ENCODE measurements at places on chromosomes 1 and 21. TPM values are rescaled to one million over a fixed set of nuclear protein-coding genes. Genes with fewer than 3 reads are reported as not detected.

DNA sequence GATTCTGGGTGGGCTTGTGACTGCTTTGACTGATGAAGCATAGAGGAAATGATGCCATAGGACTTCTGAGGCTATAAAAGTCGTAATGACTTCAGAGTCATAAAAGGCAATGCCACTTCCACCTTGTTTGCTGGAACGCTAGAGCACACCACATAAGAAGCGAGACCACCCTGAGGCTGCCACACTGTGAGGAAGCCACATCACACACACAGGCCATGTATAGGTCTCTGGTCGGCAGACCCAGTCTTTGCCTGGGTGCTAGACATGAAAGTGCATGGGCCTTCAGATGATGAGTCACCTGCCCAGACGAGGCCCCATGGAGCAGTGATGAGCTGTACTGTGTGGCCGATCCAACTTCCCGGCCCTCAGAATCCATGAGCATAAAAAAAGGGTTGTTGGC is 14.2 kb upstream of the KANK4 start:
- no peak overlapping the region for H3K4me3 ChIP-seq
- no peaks in the 10 kb centered on the region for H3K4me1 ChIP-seq
- no peak for DNase-seq
- no peak overlapping the region for H3K27ac ChIP-seq

- no peak for DNase-seq
- peaks cover 36% of the 10 kb centered on the region for H3K27me3 ChIP-seq
- no peaks in the 10 kb centered on the region for H3K36me3 ChIP-seq
- no peak overlapping the region for H3K4me3 ChIP-seq
- peaks cover 23% of the 10 kb centered on the region for H3K4me1 ChIP-seq
Measured at GRCh38 chr1:204960306-204961125, 82.5 kb upstream of the CNTN2 start.

GRCh38 chr1:247402120-247402675 is 13.8 kb upstream of the NLRP3 start:
- no peaks in the 10 kb centered on the region for H3K36me3 ChIP-seq
- H3K4me3 ChIP-seq = no peak overlapping the region
- no peak for DNase-seq
- H3K4me1 ChIP-seq = peaks cover 13% of the 10 kb centered on the region
- H3K27ac ChIP-seq = no peak overlapping the region

Gene LINGO4
- not detected for polyA plus RNA-seq

Gene TCHHL1
- polyA plus RNA-seq = not detected

DNA sequence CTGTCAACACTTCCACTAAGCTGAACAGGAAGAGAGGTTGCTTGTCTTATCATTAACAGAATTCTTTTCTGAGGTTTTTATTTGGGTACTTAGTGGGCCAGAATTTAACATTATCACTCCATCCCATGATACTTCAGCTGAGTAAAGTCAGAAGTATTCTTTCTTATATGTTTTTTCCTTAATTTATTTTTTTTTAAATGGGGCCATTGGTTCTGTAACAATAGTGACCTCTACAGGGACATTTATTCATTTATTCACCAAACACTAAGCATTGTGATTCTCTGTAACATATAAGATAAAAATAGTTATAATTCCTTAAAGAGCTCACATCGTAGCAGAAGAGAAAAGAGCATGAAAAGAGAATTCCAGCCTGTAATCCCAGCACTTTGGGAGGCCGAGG is 9.8 kb downstream of the GREM2 start:
- no peak for DNase-seq
- no peak overlapping the region for H3K4me3 ChIP-seq
- H3K27me3 ChIP-seq = no peaks in the 10 kb centered on the region
- H3K36me3 ChIP-seq = no peaks in the 10 kb centered on the region

- no peak for DNase-seq
- H3K36me3 ChIP-seq = no peaks in the 10 kb centered on the region
- H3K27ac ChIP-seq = no peak overlapping the region
- H3K27me3 ChIP-seq = peaks cover 19% of the 10 kb centered on the region
- no peaks in the 10 kb centered on the region for H3K4me1 ChIP-seq
Measured at GRCh38 chr1:208653426-208653825, 409.2 kb upstream of the PLXNA2 start.

DNA sequence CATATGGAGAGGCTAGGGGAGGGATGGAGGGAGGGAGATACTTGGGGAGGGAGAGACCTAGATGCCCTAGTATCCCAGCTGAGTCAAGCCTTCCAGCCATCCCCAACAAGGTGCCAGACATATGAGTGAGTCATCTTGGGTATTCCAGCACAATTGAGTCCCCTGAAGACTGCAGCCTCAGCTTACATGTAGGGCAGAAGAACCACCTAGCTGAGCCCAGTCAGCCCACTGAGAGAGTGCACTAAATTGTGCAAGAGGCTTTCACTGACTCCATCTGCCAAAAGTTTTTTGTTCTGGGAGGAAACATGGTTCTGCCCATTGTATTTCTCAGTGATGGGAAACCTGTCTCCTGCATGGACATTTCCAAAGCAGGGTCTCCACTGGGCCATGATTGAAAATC is 76.4 kb downstream of the FOXD2 start:
- no peak overlapping the region for H3K27ac ChIP-seq
- H3K36me3 ChIP-seq = peaks cover 5% of the 10 kb centered on the region
- peaks cover 59% of the 10 kb centered on the region for H3K27me3 ChIP-seq
- no peak overlapping the region for H3K4me3 ChIP-seq

GRCh38 chr1:214277704-214278635 is 3.0 kb upstream of the SMYD2 start:
- no peaks in the 10 kb centered on the region for H3K27me3 ChIP-seq
- H3K36me3 ChIP-seq = peaks cover 8% of the 10 kb centered on the region
- H3K27ac ChIP-seq = peak overlapping the region; percentile 12
- H3K4me1 ChIP-seq = peaks cover 22% of the 10 kb centered on the region

DNA sequence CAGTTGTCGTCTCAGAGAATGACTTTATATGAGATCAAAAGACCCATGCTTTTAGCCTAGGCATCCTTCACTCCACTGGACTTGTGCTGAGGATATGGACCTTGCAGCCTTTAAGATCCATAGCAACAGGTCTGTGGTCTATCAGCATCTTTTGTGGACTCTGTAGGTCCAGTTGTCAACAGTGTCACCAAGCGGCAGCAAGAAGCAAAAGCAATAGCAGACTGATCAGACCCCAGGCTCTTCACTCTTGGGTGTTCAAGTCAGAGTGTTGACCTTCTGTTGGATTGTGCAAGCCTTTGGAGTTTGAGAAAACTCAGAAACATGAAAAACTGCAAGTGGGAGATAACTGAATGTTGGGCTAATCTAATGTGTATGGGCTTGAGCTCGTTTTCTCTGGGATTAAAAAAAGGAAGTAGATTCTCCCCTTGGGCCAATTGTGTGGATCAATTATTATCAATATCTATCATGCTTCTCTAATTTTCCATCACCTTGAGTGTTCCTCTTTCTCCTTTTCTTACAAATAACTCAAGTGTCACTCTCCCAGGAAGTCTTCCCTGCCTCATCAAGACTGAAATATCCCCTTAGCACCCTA is 144.2 kb downstream of the LYPLAL1 start:
- no peaks in the 10 kb centered on the region for H3K4me1 ChIP-seq
- H3K36me3 ChIP-seq = no peaks in the 10 kb centered on the region
- H3K4me3 ChIP-seq = no peak overlapping the region
- H3K27ac ChIP-seq = no peak overlapping the region
- H3K27me3 ChIP-seq = no peaks in the 10 kb centered on the region

DNA sequence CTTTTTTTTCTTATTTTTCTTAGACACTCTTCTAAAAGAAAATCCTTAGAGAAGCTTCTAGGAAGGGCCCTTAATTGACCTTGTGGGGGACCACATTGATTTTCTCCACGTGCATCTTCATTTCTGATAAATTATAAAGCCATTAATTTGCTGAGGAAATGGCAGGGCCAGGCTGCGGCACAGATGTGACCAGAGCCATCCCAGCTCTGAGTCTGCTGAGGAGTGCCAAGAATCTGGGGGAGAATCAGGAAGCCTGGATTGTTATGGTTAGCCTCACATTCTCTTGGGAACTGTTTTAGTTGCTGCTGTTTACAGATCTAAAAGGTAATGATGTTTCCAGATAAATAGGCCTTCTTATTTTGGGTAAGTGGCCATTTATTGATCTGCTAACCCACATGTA is 16.2 kb downstream of the PROX1 start:
- H3K27ac ChIP-seq = no peak overlapping the region
- no peaks in the 10 kb centered on the region for H3K4me1 ChIP-seq
- H3K27me3 ChIP-seq = peaks cover 6% of the 10 kb centered on the region
- no peak for DNase-seq

DNA sequence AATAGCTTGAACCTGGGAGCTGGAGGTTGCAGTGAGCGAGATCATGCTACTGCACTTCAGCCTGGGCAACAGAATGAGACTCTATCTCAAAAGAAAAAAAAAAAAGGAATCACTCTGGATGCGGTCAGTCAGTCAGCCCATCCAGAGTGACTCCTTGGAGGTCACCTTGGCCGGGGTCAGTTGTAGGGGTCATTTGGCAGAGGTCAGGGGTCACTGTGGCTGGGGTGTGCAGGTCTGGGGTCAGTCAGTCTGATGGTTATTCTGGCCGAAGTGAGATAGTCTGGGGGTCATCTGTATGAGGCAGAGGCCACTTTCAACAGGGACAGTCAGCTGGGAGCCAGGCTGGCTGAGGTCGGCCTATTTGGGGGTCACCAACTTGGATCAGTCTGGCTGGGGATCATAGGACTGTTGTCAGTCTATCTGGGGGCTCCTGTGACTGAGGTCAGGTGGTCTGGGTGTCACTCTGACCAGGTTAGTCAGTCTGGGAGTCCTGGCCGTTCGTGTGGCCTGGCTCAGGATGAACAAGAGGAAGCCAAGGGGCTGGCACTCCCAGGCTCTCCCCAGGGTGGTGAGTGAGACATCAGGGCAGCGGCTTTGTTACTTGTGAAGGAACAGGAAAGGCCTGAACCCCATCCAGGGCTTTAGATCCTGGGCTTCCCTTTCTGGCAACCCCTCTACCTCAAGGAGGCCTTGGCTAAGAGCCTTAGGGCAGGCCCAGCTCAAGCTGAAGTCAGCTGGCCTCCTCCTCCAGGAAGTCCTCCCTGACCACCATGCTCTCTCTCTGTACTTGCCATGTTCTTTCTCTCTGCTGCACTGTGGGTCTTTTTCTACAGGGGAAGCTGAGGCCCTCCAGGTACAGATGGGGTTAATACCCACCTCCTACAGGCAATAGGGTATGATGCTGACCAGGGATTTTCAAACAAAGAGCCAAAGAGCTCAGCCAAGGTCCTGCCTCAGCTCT is 15.1 kb downstream of the PTPRU start:
- H3K4me3 ChIP-seq = no peak overlapping the region
- no peaks in the 10 kb centered on the region for H3K4me1 ChIP-seq
- peaks cover 53% of the 10 kb centered on the region for H3K27me3 ChIP-seq

DNA sequence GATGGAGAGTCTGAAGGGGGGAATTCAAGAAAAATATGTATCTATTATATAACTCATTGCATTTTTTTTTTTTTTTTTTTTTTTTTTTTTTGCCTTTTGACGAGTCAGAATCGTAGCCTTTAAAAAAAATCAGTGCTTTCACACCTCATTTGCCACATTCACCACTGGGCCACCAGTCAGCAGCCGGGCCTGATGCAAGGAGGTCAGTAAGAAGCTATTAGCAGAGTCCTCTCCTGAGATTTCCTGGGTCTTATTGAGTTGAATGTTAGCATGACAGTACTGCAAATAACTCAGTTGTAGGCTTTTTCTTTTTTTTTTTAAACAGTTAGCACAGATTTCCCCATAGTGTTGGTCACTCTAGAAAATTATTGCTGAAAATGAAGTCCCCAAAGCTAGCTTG is 139.8 kb downstream of the SPATA17 start:
- no peak for DNase-seq
- no peaks in the 10 kb centered on the region for H3K27me3 ChIP-seq
- no peak overlapping the region for H3K4me3 ChIP-seq

GRCh38 chr21:45766055-45766454 is 122.5 kb downstream of the PCBP3 start:
- no peaks in the 10 kb centered on the region for H3K4me1 ChIP-seq
- H3K27me3 ChIP-seq = peaks cover 9% of the 10 kb centered on the region
- H3K4me3 ChIP-seq = no peak overlapping the region
- H3K36me3 ChIP-seq = peaks cover 8% of the 10 kb centered on the region
- no peak overlapping the region for H3K27ac ChIP-seq

Gene SERPINC1
- not detected for polyA plus RNA-seq

GRCh38 chr1:231411036-231411531 is 11.0 kb downstream of the EGLN1 start:
- H3K27me3 ChIP-seq = no peaks in the 10 kb centered on the region
- peaks cover 25% of the 10 kb centered on the region for H3K4me1 ChIP-seq
- H3K36me3 ChIP-seq = peaks cover 16% of the 10 kb centered on the region
- no peak for DNase-seq
- no peak overlapping the region for H3K4me3 ChIP-seq

DNA sequence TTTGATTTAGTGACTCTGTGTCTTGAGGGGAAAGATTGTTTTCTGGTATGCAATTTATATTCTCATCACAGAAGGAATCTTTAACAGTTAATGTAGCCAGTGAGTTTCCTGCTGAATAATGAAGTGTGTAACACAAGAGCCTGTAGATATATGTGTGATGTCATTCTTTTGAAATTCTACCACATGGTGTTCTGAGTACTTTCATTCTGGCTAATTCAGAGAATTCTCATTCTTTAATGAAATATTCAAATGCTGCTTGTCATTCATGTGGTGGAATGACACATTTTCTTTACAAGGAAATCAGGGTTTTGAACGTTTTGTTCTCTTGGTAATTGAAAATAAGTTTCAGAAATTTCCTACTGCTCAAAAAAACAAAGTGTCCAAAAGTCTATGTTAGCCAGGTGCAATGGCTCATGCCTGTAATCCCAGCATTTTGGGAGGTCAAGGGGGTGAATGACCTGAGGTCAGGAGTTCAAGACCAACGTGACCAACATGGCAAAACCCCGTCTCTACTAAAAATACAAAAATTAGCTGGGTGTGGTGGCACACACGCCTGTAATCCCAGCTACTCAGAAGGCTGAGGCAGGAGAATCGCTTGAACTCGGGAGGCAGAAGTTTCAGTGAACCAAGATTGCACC is 79.6 kb downstream of the MAP3K21 start:
- H3K4me1 ChIP-seq = no peaks in the 10 kb centered on the region
- DNase-seq = no peak
- no peak overlapping the region for H3K27ac ChIP-seq
- H3K27me3 ChIP-seq = no peaks in the 10 kb centered on the region

Gene JAM2
- 2.3 TPM for polyA plus RNA-seq

Gene LACTBL1
- polyA plus RNA-seq = not detected

- H3K36me3 ChIP-seq = peaks cover 4% of the 10 kb centered on the region
- peak overlapping the region; percentile 96 for H3K4me3 ChIP-seq
- H3K4me1 ChIP-seq = peaks cover 46% of the 10 kb centered on the region
- H3K27me3 ChIP-seq = no peaks in the 10 kb centered on the region
- DNase-seq = no peak
Measured at GRCh38 chr1:151165281-151165737, 393 bp downstream of the LYSMD1 start.

Gene SYPL2
- polyA plus RNA-seq = not detected

DNA sequence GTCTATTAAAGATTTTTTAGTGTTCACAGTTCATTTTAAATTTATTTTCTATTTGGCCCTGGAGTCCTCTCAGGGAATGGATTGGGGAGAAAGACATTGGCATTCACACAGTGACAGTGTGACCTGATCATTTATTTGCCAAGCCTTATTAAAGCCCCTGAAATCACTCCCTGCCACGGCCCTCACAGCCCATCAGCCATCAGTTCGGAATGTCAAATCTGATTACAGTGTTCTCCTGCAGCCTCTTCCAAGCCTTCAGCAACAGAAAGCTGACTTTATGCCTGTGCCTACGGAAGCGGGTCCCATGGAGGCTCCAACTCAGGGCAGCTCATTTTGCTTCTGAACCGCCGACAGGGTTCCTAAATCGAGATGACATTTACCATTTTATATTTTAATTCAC is 451.2 kb downstream of the DSCAM start:
- H3K4me3 ChIP-seq = no peak overlapping the region
- H3K27me3 ChIP-seq = no peaks in the 10 kb centered on the region
- H3K27ac ChIP-seq = no peak overlapping the region
- H3K36me3 ChIP-seq = no peaks in the 10 kb centered on the region

Gene RBM34
- 35.0 TPM for polyA plus RNA-seq

Gene LPAR3
- polyA plus RNA-seq = not detected

Gene LRRC53
- polyA plus RNA-seq = not detected

Data from naive B cell (primary cell).